ENCODE measurements at places on chromosomes 12 and 14. TPM values are rescaled to one million over a fixed set of nuclear protein-coding genes. Genes with fewer than 3 reads are reported as not detected.

The SYNDIG1L gene
- total RNA-seq, result not detected

The PLEKHG7 gene
- total RNA-seq, result not detected

The INHBC gene
- total RNA-seq, result 0.20 TPM

The SPIC gene
- total RNA-seq, result not detected

The ITGB7 gene
- total RNA-seq, result 1.9 TPM

The DCAF4 gene
- total RNA-seq, result 19.3 TPM

DNA sequence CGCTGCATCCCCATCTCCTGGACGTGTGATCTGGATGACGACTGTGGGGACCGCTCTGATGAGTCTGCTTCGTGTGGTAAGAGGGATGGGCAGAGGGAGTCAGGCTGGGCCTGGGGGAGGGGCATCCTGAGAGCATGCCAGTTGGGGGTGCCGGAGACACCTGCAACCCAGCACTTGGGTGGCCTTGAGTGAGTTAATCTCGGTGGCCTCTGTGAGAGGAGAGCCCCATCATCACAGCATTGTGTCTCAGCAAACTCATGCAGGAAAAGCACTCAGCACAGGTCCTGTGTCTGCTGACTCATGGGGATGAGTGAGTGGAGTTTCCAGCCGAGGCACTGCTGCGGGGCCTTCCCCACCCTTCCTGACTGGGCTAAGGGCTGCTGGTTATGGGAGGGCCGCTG, 19.6 kb upstream of the LRP1-AS start:
- no peaks in the 10 kb centered on the region for H3K27me3 ChIP-seq
- H3K27ac ChIP-seq, result no peak overlapping the region
- no peak overlapping the region for H3K4me3 ChIP-seq
- no peak for DNase-seq

- H3K27me3 ChIP-seq, result no peaks in the 10 kb centered on the region
- H3K4me1 ChIP-seq, result peaks cover 15% of the 10 kb centered on the region
- no peak overlapping the region for H3K4me3 ChIP-seq
- no peaks in the 10 kb centered on the region for H3K36me3 ChIP-seq
- DNase-seq, result no peak
Observed at GRCh38 chr12:127231371-127231770, 1035.6 kb upstream of the TMEM132C start.

GRCh38 chr14:58814466-58814865, 176.7 kb downstream of the DACT1 start:
- no peaks in the 10 kb centered on the region for H3K36me3 ChIP-seq
- no peak for DNase-seq
- no peak overlapping the region for H3K4me3 ChIP-seq
- no peaks in the 10 kb centered on the region for H3K4me1 ChIP-seq
- H3K27ac ChIP-seq, result no peak overlapping the region
- H3K27me3 ChIP-seq, result no peaks in the 10 kb centered on the region

- H3K4me3 ChIP-seq, result no peak overlapping the region
- H3K27me3 ChIP-seq, result no peaks in the 10 kb centered on the region
- H3K27ac ChIP-seq, result no peak overlapping the region
- no peak for DNase-seq
Observed at GRCh38 chr12:1848745-1849144, 28.4 kb downstream of the LRTM2 start.

GRCh38 chr14:90903101-90903500, 86.9 kb upstream of the TTC7B start:
- no peaks in the 10 kb centered on the region for H3K36me3 ChIP-seq
- peak; percentile 45 for DNase-seq
- no peak overlapping the region for H3K4me3 ChIP-seq
- no peak overlapping the region for H3K27ac ChIP-seq
- no peaks in the 10 kb centered on the region for H3K4me1 ChIP-seq

- no peaks in the 10 kb centered on the region for H3K36me3 ChIP-seq
- DNase-seq, result no peak
- no peaks in the 10 kb centered on the region for H3K4me1 ChIP-seq
- no peak overlapping the region for H3K4me3 ChIP-seq
Observed at GRCh38 chr14:35482994-35483515, 50.9 kb upstream of the INSM2 start.

- no peak overlapping the region for H3K4me3 ChIP-seq
- H3K4me1 ChIP-seq, result no peaks in the 10 kb centered on the region
- no peaks in the 10 kb centered on the region for H3K27me3 ChIP-seq
- H3K27ac ChIP-seq, result no peak overlapping the region
Observed at GRCh38 chr12:1504304-1504894, 90.0 kb downstream of the FBXL14 start.

DNA sequence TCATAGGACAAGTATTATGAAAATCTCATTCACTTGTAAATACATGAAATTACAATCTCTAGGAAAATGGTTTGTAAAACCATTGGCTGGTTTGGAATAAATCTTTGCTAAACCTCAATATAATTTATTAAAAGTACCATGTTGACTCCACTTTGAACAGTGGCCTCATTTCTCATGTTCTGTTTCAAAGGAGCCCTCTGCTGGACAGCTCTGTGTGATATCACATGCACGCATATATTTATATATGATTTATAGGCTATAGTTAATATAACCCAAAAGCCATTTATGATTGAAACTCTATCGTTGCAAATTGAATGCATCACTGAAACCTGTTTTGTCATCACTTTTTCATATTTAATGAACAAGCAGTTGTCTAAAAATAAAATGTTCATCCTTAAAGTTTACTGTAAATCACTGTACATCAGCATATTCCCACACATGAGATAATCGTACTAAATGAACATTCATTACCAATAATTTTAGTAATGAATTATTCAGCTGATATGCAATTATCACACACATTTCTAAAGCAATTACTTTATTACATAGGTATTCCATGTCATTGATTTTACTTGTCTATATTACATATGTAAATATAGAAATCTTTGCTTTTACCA, 493.8 kb downstream of the NPAS3 start:
- no peaks in the 10 kb centered on the region for H3K4me1 ChIP-seq
- no peaks in the 10 kb centered on the region for H3K27me3 ChIP-seq
- no peak for DNase-seq

- H3K4me1 ChIP-seq, result no peaks in the 10 kb centered on the region
- no peak overlapping the region for H3K4me3 ChIP-seq
- no peak overlapping the region for H3K27ac ChIP-seq
- H3K36me3 ChIP-seq, result no peaks in the 10 kb centered on the region
- DNase-seq, result no peak
Observed at GRCh38 chr12:20232931-20233675, 135.2 kb upstream of the PDE3A start.

DNA sequence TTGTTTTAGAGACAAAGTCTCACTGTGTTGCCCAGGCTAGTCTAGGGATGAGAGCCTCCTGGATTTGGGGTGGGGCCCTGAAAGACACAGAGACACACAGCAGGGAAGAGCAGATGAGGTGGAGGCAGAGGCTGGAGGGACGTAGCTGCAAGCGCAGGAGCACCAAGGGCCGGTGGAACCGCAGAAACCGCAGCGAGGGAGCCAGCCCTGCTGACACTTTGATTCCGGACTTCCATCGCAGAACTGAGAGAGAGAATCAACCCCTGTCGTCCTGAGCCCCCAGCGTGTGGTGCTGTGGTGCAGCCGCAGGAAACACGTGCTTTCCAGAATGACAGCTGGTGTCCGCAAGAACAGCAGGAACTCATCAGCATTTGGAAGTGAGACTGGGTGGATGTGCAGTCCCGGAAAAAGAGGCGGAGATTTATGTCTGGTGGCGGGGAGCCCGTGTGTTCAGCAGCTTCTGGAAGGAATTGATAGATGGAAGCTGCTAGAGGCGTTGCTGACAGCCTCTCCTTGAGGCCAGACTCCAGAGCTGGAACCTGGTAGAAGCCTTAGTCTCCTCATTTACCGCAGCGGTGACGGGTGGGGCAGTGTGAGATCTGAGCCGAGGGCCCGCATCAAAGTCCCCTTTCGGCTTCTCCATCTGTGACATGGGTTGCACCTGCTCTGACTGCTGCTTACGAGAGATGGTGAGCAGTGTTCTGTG, 21.9 kb upstream of the KLC1 start:
- H3K27ac ChIP-seq, result no peak overlapping the region
- H3K27me3 ChIP-seq, result no peaks in the 10 kb centered on the region

GRCh38 chr14:99450266-99450665, 30.4 kb downstream of the SETD3 start:
- H3K4me3 ChIP-seq, result no peak overlapping the region
- H3K27ac ChIP-seq, result no peak overlapping the region
- DNase-seq, result no peak
- no peaks in the 10 kb centered on the region for H3K36me3 ChIP-seq
- no peaks in the 10 kb centered on the region for H3K27me3 ChIP-seq

GRCh38 chr14:70935135-70935534, 27.9 kb downstream of the PCNX1 start:
- no peak for DNase-seq
- no peaks in the 10 kb centered on the region for H3K4me1 ChIP-seq
- no peak overlapping the region for H3K4me3 ChIP-seq
- no peaks in the 10 kb centered on the region for H3K27me3 ChIP-seq
- no peaks in the 10 kb centered on the region for H3K36me3 ChIP-seq

Data from HCT116 (cell line).